ENCODE measurements at places on chromosomes 3 and 15.

DNA sequence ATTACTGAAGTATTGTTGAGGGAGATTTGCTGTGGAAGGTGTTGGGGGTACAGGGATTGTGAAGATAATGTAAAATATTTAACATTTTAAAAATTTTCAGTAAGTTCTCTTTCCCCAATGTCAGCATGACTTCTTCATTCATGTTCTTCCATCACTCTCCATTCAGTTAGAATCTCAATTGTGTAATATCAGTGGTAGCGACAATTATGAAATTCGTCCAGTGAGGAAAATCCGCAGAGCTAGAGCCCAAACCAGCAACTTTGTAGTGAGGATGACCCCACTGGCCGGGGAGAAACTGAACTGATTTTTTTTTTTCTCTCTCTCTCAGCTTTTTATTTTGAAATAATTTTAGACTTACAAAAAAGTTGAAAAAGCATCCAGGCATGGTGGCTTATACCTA, 171.7 kb downstream of the PGPEP1L start:
- DNase-seq = no peak

- no peak for DNase-seq
Measured at GRCh38 chr3:175457301-175457700, 598.2 kb downstream of the NAALADL2 start.

DNA sequence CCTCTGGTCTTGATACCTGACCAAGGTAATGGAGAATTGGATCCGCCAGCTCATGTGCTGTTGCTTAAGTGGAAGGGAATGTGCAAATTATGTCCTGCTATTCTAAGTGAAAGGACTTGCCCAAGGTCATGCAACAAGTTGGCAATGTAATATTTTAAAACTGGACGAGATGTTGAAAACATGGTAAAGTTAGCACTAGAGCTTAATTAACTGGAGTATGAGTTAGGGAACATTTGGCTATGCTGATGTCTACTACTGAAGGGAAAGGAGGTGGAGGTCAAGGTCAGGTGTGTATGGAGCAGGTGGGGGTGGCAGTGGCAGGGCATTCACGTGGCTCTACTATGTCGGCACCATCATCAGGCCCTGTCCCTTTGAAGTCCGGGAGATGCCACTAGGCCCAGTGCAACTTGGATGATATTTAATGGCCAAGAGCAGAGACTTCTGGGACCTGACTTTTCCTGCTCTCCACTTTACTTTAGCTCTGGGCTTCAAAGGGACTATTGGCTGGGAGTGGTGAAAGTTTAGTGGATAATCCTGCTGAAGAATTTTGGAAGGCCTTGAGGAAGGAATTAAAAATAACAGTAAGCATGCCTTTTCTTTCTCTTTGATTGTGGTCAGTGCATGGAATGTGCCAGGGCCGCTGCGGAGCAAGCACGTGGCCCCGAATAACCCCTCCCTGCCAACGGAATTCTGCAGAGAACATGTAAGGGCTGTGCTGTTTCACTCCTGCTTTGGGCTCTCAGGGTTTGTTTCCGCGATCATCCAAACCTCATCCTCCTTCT, 14.9 kb downstream of the SMAD3 start:
- DNase-seq = no peak

- DNase-seq = no peak
Measured at GRCh38 chr3:100048248-100048647, 66.1 kb downstream of the FILIP1L start.

DNA sequence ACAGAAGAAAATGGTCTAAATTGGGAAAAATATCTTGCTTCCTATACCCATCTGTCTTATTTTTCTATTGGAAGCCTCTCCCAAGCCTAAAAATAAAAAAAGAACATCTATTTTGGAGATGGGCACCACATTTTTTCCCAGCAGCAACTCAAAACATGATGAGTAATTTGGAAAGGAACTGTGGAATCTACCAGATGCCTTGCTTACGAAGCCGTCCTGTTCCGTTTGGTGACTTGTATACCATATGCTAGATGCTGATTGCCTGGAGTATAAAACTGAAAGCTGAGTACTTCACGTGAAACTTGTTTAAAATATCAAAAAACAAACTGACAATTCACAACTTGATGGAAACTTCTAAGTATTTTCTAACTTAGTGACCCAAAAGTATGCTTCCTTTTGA, 491.0 kb downstream of the ROBO2 start:
- DNase-seq = no peak

DNA sequence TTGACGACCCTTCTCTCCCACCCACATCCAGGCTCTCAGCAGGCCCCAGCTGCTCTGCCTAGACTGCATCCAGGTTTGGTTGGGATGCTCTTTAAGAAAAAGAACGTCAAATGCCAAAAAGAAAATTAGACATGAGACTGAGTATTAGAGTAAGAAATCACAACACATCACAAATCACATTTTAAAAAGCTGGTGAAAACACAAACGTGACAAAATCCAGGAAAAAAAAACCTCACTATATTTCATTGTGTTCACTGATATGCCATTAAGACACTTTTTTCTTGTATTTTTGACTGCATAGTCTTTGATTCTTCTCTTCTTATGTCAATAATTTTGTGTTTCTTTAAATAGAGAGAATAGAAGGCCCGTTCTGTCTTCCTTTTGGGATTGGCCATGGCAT, 243.7 kb downstream of the TLE3 start:
- no peak for DNase-seq

- no peak for DNase-seq
Measured at GRCh38 chr3:175308097-175308496, 449.0 kb downstream of the NAALADL2 start.

- peak; percentile 20 for DNase-seq
Measured at GRCh38 chr15:99732751-99733267, 428 bp downstream of the LYSMD4 start.

Data from RWPE1 (cell line).